Cortex of kidney (tissue), 1 donor: ENCODE measurements at places on chromosomes 5 and 9.

- no peak for DNase-seq
Observed at GRCh38 chr5:150353032-150353675, 4.3 kb upstream of the TCOF1 start.

- no peak for DNase-seq
Observed at GRCh38 chr5:78896132-78896531, 89.0 kb downstream of the ARSB start.

- DNase-seq, result peak; percentile 25
Observed at GRCh38 chr5:178279723-178280438, 47.3 kb upstream of the PHYKPL start.

GRCh38 chr5:9544056-9544455 lies 1.8 kb downstream of the SEMA5A start:
- no peak for DNase-seq
